Neural crest cell (in vitro differentiated cells): ENCODE measurements at places on chromosomes 3 and 15.

GRCh38 chr15:90099868-90100831 is 2.1 kb downstream of the IDH2 start:
- peaks cover 4% of the 10 kb centered on the region for H3K36me3 ChIP-seq
- H3K4me1 ChIP-seq: peaks cover 53% of the 10 kb centered on the region
- H3K27me3 ChIP-seq: peaks cover 4% of the 10 kb centered on the region
- H3K4me3 ChIP-seq: peak overlapping the region; percentile 93
- DNase-seq: no peak

GRCh38 chr3:52091586-52092270 is 35.4 kb upstream of the DUSP7 start:
- peaks cover 45% of the 10 kb centered on the region for H3K4me1 ChIP-seq
- no peak for DNase-seq
- H3K27me3 ChIP-seq: no peaks in the 10 kb centered on the region
- H3K4me3 ChIP-seq: no peak overlapping the region
- peaks cover 7% of the 10 kb centered on the region for H3K36me3 ChIP-seq
- no peak overlapping the region for H3K27ac ChIP-seq

- peaks cover 7% of the 10 kb centered on the region for H3K4me1 ChIP-seq
- H3K27me3 ChIP-seq: peaks cover 3% of the 10 kb centered on the region
- no peaks in the 10 kb centered on the region for H3K36me3 ChIP-seq
- H3K4me3 ChIP-seq: no peak overlapping the region
- no peak for DNase-seq
These were observed 35.2 kb downstream of the BHLHE40 start for GRCh38 chr3:5014391-5014790.

DNA sequence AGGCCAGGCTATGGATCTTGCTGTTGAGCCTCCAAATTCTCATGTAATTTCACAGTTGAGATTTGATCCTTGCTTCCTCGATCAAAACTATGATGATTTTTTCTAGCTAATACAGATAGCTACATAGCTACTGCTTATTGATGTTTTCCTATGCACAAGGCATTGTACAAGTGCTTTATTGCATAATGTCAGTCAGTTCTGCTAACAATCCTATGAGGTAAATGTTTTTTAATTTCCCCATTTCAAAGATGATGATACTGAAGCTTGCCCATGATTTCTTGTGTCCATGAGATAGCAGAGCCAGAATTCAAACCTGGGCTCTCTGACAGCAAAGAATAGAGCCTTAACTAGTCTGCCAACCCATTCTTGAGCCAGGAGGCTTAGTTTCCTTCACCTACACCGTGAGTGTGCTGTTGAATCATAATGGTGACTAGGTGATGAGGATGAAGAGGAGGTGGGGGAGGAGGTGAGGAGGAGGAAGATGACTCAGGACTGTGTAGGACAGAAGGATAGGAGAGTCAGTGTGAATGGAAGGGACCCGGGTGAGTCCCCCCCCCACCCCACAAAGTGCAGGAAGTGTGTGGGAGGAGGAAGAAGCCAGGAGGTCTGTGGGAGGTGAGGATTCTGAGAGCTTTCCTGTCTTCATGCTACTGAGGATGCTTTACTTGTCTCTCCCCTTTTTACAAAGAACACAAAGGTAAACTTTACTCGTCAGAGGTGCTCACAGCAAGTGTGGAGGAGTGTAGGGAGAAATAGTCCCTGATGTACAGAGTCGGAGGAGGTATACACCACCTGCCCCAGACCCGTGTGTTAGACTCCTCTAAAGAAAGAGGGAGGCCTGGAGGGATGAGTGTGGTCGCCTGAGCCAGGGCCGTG is 3.6 kb downstream of the TAGLN3 start:
- no peak for DNase-seq
- H3K4me1 ChIP-seq: peaks cover 63% of the 10 kb centered on the region
- H3K27me3 ChIP-seq: no peaks in the 10 kb centered on the region
- H3K4me3 ChIP-seq: peak overlapping the region; percentile 99
- peaks cover 23% of the 10 kb centered on the region for H3K36me3 ChIP-seq

- no peak for DNase-seq
- H3K36me3 ChIP-seq: no peaks in the 10 kb centered on the region
- no peak overlapping the region for H3K27ac ChIP-seq
These were observed 104.0 kb downstream of the TNIK start for GRCh38 chr3:171356251-171356650.

DNA sequence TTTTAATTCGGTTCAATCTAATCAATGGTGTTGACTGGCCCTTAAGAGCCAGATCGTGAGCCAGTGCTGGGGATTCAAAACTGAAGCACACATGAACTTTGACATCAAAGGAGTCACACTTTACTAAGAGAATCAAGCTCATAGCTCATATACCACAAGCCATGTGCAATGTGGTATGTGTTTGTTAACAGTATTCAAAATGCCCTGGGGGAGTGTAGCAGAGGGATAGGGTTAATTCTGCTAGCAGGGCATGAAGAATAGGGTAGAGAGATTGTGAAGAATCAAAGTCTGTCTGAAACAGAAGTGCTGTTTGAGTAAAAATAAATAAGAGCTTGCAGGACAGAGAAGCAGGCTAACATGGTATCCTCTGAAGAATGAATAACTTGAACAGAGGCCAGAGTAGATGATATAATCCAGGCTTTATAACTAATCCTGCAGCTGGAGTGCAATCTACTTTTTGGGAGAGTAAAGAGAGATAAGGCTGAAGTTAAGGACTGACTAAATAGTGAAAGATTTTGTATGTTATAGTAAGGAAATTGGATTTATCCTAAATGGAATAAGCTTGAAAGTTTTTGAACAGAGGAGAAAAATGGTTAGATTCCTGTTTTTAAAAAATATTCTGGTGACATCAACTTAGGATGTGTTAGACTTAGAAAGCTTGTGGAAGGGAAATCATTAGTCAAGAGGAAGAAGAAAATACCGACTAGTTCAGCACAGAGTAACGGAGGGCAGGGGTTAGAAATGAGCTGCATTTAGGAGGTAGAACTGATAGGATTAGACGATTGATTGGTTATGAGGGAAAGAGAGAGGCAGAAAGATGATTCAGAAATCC is 292.0 kb downstream of the NFKBIZ start:
- H3K36me3 ChIP-seq: no peaks in the 10 kb centered on the region
- no peak overlapping the region for H3K4me3 ChIP-seq
- no peak for DNase-seq
- no peaks in the 10 kb centered on the region for H3K27me3 ChIP-seq
- H3K27ac ChIP-seq: peak overlapping the region; percentile 65

DNA sequence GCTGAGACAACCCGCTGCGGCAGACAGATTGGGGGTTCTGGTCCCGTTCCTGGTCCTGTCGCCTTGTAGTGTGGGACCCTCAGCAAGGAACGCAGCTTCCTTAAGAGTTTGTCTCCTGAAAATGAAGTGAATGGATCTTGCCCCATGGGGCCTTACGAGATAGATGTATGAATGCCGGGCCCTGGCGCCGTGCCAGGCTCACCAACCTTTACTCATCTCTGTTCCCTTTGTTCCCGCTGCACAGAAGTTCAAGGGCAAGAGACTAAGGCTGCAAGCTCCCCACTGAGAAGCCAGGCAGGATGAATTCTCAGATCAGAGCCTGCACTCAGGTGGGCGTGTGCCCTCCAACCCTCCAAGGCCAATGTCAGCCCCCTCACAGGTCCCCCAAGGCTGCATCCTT is 162.7 kb upstream of the IQSEC1 start:
- peaks cover 4% of the 10 kb centered on the region for H3K4me1 ChIP-seq
- no peak overlapping the region for H3K4me3 ChIP-seq
- DNase-seq: no peak
- H3K27ac ChIP-seq: no peak overlapping the region
- no peaks in the 10 kb centered on the region for H3K36me3 ChIP-seq

DNA sequence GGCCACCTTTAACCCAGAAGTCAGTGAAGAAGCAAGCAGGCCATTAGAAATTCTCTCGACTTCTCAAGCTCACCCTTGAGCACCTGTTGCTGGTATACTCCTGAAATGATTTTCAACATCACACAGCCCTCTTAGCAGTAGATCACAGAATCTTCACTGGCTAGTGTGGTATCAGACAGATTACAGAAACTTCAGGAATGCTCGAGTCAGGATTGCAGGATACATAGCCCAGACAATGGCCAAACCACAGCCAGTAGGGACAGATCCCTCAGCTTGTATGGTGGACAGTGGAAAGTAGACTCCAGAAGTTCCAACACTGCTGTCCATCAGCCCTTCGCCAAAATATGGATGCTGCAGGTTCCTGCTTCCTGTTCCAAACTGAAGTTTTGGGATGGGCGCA is 4.5 kb upstream of the KLHL40 start:
- no peak for DNase-seq
- H3K36me3 ChIP-seq: no peaks in the 10 kb centered on the region
- no peak overlapping the region for H3K27ac ChIP-seq
- H3K4me1 ChIP-seq: no peaks in the 10 kb centered on the region
- H3K27me3 ChIP-seq: no peaks in the 10 kb centered on the region
- H3K4me3 ChIP-seq: no peak overlapping the region

DNA sequence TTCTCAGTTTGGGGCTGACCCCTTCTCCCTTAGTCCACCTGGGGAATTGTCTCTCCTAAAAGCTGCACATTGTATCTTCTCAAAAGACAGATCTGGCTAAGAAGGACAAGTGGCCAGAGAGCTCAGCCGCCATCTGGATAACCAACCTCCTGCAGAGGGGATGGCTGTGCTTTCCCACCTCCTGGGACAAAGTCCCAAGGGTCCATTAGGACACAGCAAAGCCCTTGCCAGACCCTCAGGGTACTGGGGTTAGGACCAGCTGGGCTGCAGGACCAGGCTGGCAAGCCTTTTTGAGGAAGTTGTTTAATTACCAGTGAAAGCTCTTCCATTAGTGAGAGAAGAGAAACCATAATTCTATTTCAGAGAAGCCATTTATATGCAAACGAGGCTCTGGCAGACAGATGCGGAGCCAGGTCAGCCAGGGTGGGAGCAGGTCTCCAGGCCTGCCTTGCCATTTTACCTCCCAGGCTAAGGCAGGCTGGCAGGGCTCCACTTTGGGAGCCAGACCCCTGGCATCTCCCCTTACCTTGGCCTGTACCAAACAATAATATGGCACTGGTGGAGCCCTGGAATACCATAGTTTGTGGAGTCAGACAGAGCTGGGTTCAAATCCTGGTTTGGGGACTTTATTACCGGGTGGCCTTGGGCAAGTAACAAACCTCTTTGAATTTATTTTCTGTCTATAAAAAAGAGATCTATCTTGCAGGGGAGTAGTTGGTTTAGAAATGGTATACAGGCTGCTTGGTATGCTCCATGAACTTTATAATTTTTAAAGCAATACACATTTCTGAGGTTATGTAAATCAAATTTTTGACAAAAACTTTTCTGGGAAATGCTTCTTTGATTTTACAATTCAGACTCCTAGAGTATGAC is 17.9 kb downstream of the SHF start:
- H3K27me3 ChIP-seq: no peaks in the 10 kb centered on the region
- peaks cover 6% of the 10 kb centered on the region for H3K36me3 ChIP-seq
- peaks cover 15% of the 10 kb centered on the region for H3K4me1 ChIP-seq
- no peak for DNase-seq

DNA sequence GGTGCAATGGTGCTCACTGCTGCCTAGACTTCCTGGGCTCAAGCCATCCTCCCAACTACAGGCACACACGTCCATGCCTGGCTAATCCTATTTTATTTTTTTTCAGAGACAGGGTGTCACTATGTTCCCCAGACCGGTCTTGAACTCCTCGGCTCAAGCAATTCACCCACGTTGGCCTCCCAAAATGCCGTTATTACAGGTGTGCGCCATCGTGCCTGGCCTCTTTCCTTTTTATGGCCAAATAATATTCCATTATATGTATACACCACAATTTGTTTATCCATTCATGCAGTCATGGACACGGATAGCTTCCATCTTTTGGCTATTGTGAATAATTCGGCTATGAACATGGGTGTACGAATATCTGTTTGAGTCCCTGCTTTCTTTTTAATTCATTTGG is 962 bp upstream of the NEK4 start:
- no peak overlapping the region for H3K27ac ChIP-seq
- peaks cover 2% of the 10 kb centered on the region for H3K36me3 ChIP-seq
- H3K27me3 ChIP-seq: no peaks in the 10 kb centered on the region
- H3K4me1 ChIP-seq: peaks cover 20% of the 10 kb centered on the region
- H3K4me3 ChIP-seq: peak overlapping the region; percentile 95

- DNase-seq: no peak
- no peaks in the 10 kb centered on the region for H3K27me3 ChIP-seq
- H3K36me3 ChIP-seq: no peaks in the 10 kb centered on the region
These were observed 759.9 kb upstream of the SGO1 start for GRCh38 chr3:20945892-20946291.

DNA sequence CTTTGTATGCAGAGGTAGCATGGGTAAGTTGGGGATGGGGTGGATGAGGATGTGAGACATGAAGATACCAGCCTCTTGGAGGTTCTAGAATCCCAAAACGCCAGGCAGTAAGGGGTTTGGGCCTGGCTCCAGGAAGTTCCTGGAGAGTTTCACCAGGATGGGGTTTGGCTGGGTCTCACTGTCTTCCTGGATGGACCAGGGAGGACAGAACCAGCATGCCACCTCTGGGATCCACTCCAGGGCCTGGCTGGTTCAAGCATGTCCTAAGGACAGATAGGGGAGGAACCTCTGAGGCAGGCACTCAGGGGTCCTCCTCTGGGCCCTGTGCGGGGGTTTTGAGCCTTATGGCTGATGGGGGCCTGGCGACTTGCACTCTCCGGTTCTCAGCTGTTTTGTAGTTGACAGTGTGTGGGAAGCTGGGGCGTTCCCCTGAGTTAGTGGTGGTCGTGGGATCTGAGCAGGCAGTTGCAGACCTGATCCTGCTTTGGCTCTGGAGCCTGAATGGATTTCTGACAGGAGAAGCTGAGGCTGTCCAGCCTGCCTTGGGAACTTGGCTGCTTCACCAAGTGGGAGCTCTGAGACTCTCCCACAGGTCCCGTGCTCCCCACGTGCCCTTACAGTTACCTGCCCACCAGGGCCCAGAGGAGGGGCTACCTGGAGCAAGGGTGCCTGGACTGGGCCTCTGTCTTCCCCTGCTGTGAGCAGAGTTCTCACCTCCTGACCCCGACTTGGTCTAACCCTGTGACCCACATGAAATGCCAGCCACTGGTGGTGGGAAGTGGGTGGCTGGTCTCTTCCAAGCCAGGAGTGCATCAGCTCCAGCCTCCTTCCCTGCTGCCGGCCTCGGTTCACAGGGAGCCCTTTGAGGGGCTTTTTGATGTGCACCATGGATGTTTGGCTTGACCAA is 128.4 kb downstream of the EEFSEC start:
- DNase-seq: no peak
- H3K4me1 ChIP-seq: peaks cover 36% of the 10 kb centered on the region
- H3K36me3 ChIP-seq: no peaks in the 10 kb centered on the region
- H3K27ac ChIP-seq: peak overlapping the region; percentile 86
- no peak overlapping the region for H3K4me3 ChIP-seq

GRCh38 chr15:74565381-74566085 is 24.5 kb downstream of the ARID3B start:
- peaks cover 8% of the 10 kb centered on the region for H3K36me3 ChIP-seq
- no peak overlapping the region for H3K27ac ChIP-seq
- H3K27me3 ChIP-seq: no peaks in the 10 kb centered on the region
- H3K4me1 ChIP-seq: peaks cover 18% of the 10 kb centered on the region
- no peak for DNase-seq

GRCh38 chr3:96169111-96169766 is 645.2 kb upstream of the EPHA6 start:
- no peak for DNase-seq
- H3K36me3 ChIP-seq: no peaks in the 10 kb centered on the region
- no peaks in the 10 kb centered on the region for H3K27me3 ChIP-seq
- no peak overlapping the region for H3K27ac ChIP-seq
